ENCODE measurements at places on chromosomes 4 and X. TPM values are rescaled to one million over a fixed set of nuclear protein-coding genes. Genes with fewer than 3 reads are reported as not detected.

DNA sequence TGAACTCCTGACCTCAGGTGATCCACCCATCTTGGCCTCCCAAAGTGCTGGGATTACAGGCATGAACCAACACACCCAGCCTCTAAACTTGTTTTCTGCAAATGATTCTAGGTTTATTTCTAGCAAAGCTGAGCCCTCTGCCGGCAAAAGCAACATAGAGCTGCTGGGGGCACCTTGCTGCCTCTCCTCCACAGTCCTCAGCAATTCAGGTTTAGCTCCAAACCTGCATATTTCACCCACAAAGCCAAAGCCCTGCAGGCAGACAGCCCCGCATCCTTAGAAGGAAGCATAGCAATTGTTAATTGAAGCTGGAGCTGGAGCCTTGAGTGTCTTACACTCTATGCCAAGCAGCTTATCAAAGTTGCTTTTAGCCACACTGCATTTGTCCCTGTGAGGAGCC, 24.9 kb upstream of the OCIAD2 start:
- no peak for DNase-seq

GRCh38 chr4:66017671-66018070, 347.4 kb upstream of the EPHA5 start:
- DNase-seq: no peak

XAGE1A gene
- not detected for total RNA-seq

- no peak for DNase-seq
Measured at GRCh38 chrX:148530464-148531077, 30.2 kb downstream of the AFF2 start.

RAI2 gene
- total RNA-seq: 3.3 TPM

FOXR2 gene
- total RNA-seq: not detected

GRCh38 chrX:95762716-95763115, 921.9 kb upstream of the DIAPH2 start:
- no peak for DNase-seq

TRIM2 gene
- 70.2 TPM for total RNA-seq

GRCh38 chr4:23455456-23456158, 434.2 kb downstream of the PPARGC1A start:
- DNase-seq: no peak

GRCh38 chr4:16692524-16692923, 205.9 kb downstream of the LDB2 start:
- DNase-seq: no peak

- DNase-seq: no peak
Measured at GRCh38 chr4:135249024-135249423, 1047.4 kb upstream of the PABPC4L start.

DNA sequence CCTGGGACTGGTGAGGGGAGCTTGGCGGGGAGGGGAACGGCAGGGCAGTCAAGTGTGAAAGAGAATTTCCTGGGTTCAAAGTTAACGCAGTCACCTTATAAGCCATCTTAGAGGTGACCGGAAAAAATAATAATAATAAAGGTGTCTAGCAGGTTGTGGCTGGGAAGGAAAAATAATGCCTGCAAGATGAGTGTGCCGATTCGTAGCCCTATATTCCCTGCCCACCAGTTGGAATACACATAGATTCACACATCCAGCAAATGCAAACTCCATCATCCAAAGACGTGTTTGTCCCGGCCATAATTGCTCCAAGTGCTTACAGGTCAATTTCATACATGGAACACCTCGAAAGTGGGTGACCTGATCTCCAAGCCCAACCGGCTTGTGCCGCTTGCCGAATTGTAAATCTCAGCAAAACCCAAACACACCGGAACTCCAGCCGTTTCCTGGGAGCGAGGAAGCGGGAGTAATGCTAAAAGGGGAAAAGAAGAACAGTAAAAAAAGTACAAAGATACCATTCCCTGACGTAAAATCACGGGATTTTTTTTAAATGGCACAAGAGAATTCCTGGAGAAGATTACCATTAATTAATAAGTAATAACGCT, 1.3 kb upstream of the FAT1 start:
- no peak for DNase-seq

GRCh38 chrX:4800756-4801155, 1087.3 kb upstream of the PRKX start:
- DNase-seq: no peak

- DNase-seq: no peak
Measured at GRCh38 chrX:154037754-154038153, 18.1 kb upstream of the IRAK1 start.

DNA sequence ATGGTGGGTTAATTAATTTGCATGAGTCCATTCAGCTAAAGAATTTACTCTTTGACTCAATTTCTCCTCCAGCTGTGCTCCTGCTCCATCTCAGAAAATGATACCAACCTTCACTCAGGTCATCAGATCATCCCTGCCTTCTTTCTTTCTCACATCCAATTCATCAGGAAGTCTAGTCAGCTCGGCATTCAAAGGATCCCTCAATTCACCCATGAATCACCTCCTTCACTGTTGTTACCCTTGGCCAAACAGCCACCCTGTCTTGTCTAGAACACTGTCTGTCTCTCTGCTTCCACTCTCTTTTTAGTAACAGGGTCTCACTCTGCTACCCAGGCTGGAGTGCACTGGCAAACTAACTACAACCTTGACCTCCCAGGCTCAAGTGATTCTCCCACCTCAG, 337.4 kb upstream of the SFRP2 start:
- no peak for DNase-seq

- no peak for DNase-seq
Measured at GRCh38 chrX:89034679-89035078, 287.7 kb downstream of the CPXCR1 start.

GIMD1 gene
- total RNA-seq: not detected

- DNase-seq: no peak
Measured at GRCh38 chrX:121832446-121832845, 785.0 kb downstream of the GLUD2 start.

RBM47 gene
- 62.6 TPM for total RNA-seq

- no peak for DNase-seq
Measured at GRCh38 chr4:43456383-43456782, 563.9 kb downstream of the GRXCR1 start.

MAP7D2 gene
- not detected for total RNA-seq

BCORL1 gene
- 8.2 TPM for total RNA-seq

All from spleen (tissue), 13 donors.